ENCODE measurements at places on chromosomes 3 and 15. TPM values are rescaled to one million over a fixed set of nuclear protein-coding genes. Genes with fewer than 3 reads are reported as not detected.

EHD4 gene
- polyA plus RNA-seq: 9.6 TPM

ALCAM gene
- 57.1 TPM for polyA plus RNA-seq

AEN gene
- polyA plus RNA-seq: 65.5 TPM

ARNT2 gene
- 10.1 TPM for polyA plus RNA-seq

LRRC15 gene
- polyA plus RNA-seq: 0.08 TPM

SLC24A1 gene
- 6.4 TPM for polyA plus RNA-seq

EPHB1 gene
- polyA plus RNA-seq: 0.21 TPM

C3orf85 gene
- not detected for polyA plus RNA-seq

ZMYND10 gene
- 0.84 TPM for polyA plus RNA-seq

SLC2A2 gene
- not detected for polyA plus RNA-seq

CNTN3 gene
- polyA plus RNA-seq: not detected

GRAMD2A gene
- not detected for polyA plus RNA-seq

POLR2M gene
- 65.0 TPM for polyA plus RNA-seq

CHRNA3 gene
- polyA plus RNA-seq: 0.22 TPM

ISLR2 gene
- polyA plus RNA-seq: 0.25 TPM

ZKSCAN7 gene
- not detected for polyA plus RNA-seq

CCDC13 gene
- 0.41 TPM for polyA plus RNA-seq

CSPG4 gene
- polyA plus RNA-seq: 0.06 TPM

MAPKBP1 gene
- polyA plus RNA-seq: 6.1 TPM

HRH1 gene
- polyA plus RNA-seq: 3.7 TPM

SNURF gene
- polyA plus RNA-seq: 30.8 TPM

COLQ gene
- 0.71 TPM for polyA plus RNA-seq

A4GNT gene
- polyA plus RNA-seq: not detected

LTF gene
- polyA plus RNA-seq: not detected

ERICH6 gene
- not detected for polyA plus RNA-seq

SEMA6D gene
- not detected for polyA plus RNA-seq

CA12 gene
- polyA plus RNA-seq: 129 TPM

STAB1 gene
- 0.04 TPM for polyA plus RNA-seq

SYNPR gene
- polyA plus RNA-seq: not detected

GRK7 gene
- not detected for polyA plus RNA-seq

GP9 gene
- polyA plus RNA-seq: not detected

CLDN1 gene
- 33.7 TPM for polyA plus RNA-seq

TADA3 gene
- 53.6 TPM for polyA plus RNA-seq

FANCD2OS gene
- not detected for polyA plus RNA-seq

NCEH1 gene
- 20.7 TPM for polyA plus RNA-seq

CD86 gene
- polyA plus RNA-seq: not detected

TAGLN3 gene
- not detected for polyA plus RNA-seq

CLEC3B gene
- not detected for polyA plus RNA-seq

GOLGA8Q gene
- polyA plus RNA-seq: 0.36 TPM

SLCO2A1 gene
- not detected for polyA plus RNA-seq

CCNL1 gene
- 51.3 TPM for polyA plus RNA-seq

FLNB gene
- polyA plus RNA-seq: 282 TPM

GMPS gene
- 64.7 TPM for polyA plus RNA-seq

SNTN gene
- polyA plus RNA-seq: not detected

SCN11A gene
- polyA plus RNA-seq: 0.01 TPM

CASR gene
- not detected for polyA plus RNA-seq

CACNA2D2 gene
- polyA plus RNA-seq: 0.41 TPM

Data from A549 (cell line).